Activated naive CD4-positive, alpha-beta T cell treated with anti-CD3 and anti-CD28 coated beads, Interleukin-2, amount 50 U/mL, for 16 hours (primary cell): ENCODE measurements at places on chromosomes 2 and 18.

DNA sequence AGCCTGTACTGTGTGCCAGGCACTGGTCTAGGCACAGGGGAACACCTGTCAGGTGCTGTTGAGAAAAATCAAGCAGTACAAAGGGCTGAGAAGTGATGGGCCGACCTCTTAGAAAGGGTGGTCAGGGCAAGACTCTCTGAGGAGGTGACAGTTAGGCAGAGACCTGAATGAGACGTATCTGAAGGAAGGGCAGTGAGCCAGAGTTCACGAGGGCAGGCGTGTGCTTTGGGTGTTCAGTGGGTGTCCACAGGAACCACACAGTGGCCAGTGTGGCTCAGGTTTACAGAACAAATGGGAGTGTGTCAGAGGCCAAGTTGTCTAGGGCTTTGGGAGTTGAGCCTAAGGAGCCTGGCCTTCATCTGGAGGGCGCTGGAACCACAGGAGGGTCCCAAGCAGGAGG is 6.2 kb downstream of the ARMC9 start:
- no peak for DNase-seq

DNA sequence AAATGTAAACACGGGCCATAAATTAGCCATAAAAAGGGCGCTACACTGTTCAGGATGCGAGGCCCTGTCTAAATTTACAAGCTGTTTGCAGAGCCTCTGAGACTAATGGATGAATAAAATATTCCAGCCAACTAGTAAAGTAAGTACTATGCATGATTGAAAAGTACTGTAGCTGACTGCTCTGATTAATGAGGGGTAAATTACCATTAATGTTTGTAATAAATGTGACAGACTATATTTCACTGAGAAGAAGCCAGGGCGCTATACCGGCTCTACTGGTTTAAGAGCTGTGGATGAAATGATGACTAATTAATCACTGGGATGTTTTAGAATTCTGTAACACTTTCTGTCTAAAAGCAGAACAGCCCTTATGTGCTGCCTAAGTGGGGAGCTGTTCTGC is 54.3 kb upstream of the RGPD4 start:
- no peak for DNase-seq

- no peak for DNase-seq
Measured at GRCh38 chr2:26274058-26274613, 29.4 kb downstream of the HADHB start.

DNA sequence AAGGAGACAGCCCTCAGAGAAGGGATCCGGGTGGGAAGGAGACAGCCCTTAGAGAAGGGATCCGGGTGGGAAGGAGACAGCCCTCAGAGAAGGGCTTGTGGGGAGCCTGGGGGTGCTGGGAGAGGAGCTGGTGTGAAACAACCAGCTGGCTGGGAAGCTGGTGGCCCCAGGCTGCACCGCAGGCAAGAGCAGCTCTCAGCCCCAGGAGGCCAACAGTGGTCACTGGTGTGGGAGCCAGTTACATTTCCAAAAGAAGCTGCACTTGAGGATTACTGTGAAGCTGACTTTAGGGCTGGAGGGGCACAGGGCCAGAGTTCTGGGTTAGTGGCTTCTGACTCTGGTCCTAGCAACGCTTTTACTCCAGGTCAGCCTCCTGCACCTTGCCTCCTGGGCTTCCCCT is 3.3 kb downstream of the HES6 start:
- DNase-seq: no peak

DNA sequence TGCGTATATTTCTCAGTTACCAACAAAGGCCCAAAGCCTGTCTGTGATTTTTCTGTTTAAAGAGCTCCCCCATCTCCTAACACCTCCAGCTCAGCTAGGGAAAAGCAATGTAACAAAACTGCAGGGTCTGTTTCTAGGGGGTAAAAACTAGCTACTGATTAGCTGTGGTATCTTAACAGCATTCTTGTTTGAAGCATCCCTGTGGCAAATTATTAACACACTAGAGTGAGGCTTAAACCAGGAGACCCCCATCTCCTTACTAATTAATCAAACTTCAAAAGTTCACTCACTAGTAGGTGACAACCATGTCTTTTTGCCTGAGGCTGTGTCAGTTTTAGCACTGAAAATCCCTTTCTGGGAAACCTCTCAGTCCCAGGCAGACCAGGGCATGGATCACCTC is 186.2 kb upstream of the PARD3B start:
- DNase-seq: no peak

DNA sequence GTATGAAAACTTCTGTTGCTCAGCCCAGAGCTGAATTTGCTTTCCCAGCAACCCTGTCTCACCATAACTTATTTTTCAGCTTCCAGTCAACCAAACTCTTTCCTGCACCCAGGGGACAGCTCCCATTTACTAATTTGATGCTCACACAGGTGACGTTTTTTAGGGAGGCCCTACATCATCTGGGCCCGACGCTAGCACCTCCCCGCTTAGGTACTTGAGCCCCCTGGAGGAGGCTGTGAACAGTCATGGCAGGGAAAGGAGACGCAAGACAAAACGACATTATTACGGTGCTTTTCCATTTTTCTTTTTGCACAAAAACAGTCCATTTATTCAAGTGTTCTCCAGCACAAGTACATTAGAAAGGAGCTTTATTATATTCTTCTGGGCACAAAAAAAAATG is 59.2 kb upstream of the POMC start:
- no peak for DNase-seq

DNA sequence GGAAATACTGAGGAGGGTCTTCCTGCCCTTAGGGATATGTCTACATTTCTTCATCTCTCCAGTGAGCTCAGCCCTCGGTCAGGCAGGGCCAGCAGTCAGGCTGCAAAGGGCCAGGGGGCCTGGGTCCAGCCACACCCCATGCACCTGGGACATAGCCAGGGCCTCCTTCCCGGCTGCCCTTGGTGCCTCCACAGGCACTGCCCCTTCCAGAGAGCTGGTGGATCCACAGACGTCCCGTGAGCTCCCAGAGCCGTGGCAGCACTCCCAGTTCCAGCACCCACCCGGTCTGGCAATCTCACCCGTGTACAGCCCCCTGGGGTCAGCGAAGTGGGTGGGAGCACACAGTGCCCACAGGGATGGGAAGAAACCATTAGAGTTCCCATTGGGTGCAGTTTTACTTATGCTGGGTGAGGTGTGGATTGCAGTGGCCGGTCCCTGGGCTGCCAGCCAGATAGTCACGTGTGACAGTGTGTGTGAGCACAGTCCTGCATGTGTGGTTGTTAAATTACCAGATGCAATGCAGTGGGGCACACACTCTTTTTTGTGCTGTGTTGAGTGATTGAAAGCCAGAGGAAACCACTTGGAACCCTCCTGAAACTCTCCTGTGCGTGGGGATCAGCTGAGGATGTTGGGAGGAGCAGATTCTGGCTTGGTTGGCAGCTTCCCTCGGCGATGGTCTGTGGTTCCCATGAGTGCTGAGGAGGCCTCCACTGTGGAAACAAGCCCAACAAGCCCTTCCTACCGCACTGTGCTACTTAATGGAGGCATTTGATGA is 131.0 kb downstream of the SNTG2 start:
- DNase-seq: no peak

DNA sequence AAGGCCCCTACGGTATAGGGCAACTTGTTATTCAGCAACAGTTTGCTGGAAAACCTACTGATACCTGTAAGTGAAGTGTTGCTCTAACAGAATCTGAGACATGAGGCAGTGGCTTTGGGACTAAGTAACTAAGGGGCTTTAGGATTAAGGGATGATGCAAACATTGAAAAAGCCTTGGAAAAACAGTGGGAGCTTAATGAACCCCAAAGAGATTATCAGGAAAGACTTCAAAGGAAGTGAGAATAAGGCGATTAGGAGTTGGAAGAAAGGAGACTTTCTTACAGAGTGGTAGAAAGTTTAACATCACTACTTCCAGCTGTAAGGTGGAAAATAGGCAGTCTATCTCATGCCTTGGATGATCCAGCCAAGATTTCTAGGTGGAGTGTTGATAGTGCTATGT is 158.2 kb upstream of the TRIB2 start:
- DNase-seq: no peak

DNA sequence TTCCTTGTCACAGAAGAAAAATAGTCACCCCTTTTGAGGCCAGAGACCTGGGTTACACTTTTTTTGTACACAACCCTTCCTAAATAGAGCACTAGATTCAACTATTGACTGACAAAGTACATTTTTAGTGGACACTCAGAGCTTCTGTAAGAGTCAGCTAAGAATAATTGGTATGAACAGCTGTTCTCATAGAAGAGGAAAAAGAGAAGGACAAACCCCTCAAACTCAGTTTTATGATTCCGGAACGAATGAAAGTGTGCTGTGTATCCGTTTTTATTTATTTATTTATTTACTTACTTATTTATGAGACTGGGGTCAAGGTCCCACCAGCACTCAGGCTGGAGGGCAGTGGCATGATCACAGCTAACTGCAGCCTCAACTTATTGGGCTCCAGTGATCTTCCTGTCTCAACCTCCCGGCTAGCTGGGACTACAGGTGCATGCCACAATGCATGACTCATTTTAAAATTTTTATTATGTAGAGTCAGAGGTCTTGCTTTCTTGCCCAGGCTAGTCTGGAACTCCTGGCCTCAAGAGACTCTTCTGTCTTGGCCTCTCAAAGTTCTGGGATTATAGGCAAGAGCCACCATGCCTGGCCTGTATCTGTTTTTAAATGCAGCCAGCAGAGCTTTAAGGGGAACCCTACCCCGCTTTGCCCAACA is 36.0 kb upstream of the FZD5 start:
- DNase-seq: no peak

DNA sequence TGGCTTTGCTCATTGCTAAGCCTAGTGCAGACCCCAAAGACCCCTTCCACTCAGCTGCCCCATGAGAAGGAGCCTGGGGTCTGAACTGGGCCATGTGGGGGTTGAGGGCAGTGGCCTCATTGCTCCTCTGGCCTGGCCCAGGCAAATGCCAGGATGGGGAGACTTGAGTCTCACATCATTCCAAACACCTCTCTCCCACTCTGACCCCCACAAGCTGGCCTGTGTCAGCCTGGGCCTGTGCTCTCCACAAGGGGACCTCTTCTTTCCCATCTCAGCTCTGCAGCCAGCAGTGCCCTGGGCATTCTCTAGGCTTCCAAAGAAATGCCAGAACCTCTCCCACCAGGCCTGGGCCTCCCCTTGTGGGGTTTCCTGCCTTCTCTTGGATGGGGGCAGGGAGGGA is 45.8 kb upstream of the OTOF start:
- no peak for DNase-seq

GRCh38 chr2:151422917-151423439 is 13.3 kb downstream of the RIF1 start:
- no peak for DNase-seq

GRCh38 chr2:9440058-9440727 is 16.7 kb downstream of the CPSF3 start:
- DNase-seq: no peak

GRCh38 chr2:187554011-187554703 is at the start of gene TFPI:
TFPI (minus strand) TSS chr2:187554435; CDS start chr2:187503768, 50,667 bp downstream.
- no peak for DNase-seq

DNA sequence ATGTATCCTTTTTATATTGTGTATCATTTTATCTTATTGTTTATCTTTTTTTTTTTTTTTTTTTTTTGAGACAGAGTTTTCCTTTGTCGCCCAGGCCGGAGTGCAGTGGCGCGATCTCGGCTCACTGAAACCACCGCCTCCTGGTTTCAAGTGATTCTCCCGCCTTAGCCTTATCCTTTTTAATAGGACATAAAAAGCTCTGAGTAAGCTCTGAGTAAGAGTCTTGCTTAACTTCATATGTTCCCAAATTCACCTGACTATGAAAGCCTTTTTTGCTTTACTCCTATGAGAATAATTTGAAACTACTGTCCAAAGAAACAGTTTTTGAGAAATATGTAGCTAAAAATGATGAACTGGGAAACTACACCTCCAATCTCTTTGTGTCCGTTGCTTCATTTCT is 525.5 kb downstream of the IRS1 start:
- no peak for DNase-seq

DNA sequence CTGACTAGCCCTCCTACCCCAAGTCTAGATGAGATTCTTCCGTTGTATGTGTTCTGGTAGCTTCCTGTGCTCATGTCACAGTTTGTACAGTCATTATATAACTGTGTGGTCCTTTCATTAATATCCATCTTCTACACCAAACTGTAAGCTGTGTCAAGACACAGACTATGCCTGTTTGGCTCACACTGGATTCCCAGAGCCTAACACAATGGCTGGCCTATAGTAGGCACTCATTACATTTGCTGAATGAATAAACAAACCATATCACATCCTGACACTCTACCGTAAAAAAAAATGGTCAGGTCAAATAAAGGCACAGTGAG is 72.6 kb downstream of the ANKRD44 start:
- no peak for DNase-seq

DNA sequence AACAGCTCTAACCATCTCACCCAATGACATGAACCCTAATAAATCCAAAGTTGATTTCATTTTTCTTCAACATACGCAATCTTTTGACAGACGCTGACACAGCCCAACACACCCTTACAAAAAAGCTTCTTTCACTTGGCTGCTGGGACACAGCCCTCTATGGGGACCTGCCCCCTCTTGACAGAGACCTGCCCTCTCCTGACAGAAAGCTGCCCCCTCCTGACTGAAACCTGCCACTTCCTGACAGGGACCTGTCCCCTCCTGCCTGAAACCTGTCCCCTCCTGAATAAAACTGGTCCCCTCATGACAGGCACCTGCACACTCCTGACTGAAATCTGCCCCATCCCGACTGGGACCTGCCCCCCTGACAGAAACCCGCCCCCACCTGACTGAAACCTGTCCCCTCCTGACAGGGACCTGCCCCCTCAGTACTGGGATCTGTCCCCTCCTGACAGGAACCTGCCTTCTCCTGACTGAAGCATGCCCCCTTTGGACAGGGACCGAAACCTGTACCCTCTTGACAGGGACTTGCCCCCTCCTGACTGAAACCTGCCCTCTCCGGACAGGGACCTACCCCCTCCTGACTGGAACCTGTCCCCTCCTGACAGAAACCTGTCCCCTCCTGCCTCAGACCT is 87.9 kb downstream of the PXDN start:
- no peak for DNase-seq

- no peak for DNase-seq
Measured at GRCh38 chr2:201966691-201967438, 66.8 kb upstream of the FZD7 start.
